ENCODE measurements at places on chromosomes 12 and 14.
A peak's percentile ranks its signal among the peaks of the same experiment; 100 is the strongest.

DNA sequence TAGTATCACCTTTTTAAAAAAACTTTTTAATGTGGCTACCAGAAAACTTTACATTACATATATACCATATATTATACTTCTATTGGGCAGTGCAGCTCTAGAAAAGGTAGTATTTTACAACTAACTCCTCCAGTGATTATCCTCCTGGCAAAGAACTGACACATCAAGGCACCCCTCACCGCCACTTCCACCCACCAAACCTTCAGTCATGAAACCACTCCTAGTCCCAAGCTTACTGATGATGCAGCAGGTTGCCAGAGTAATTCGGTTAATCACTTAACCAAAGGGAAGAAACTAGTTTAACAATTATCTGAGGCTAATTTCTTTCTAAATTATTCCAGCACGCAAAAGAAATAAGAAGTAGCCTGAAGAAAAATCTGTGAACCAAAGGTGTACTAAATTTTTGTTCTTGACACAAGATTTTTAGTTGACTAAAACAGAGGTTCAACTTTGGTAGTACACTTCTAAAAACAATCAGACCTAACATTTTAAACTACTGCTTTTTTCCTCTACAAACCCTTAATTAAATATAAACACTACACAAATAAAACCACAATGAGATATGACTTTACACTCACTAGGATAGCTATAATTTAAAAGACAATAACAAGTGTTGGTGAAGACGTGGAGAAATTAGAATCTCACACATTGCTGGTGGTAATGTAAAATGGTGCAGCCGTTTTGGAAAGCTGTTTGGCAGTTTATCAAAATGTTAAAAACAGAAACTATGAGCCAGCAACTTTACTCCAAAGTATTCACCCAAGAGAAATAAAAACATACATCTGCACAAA lies 16.7 kb downstream of the SPPL3 start:
- DNase-seq: no peak

GRCh38 chr12:47773062-47773857 lies at the start of gene SLC48A1:
Gene SLC48A1 (plus strand): TSS chr12:47773238. CDS start chr12:47773305, 67 bp downstream.
- peak; percentile 70 for DNase-seq

DNA sequence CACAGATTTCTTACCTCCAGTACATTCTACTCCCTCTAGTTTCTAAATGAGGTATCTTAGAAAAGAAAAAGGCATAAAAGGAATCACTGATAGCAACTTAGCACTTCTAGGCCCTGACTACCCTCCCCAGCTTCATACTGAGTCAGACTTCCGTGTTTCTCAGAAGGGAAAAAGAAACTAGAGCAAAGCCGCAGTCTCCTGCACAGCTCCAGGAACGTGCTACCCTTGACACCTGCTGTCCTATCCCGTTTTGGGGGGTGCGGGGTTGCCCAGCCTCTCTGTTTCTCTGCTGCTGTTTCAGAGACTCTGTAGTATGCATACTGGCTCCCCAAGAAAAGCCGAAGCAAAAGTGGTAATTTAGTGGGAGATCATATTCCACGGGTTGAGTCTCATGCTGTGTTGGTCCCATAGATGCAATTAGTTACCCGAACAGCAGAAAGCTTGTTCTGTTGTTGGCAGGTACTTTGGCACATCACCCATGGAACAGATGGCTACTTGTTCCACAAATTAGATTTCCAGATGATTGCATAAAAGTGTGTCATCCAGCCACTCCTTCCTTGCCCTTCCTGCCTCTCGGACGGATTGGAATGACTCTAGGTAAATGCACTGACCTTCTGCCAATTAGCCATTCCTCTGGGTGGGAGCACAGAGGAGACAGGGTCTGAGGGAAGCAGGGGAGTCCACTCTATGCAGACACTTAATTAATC lies 438.1 kb downstream of the FUT8 start:
- DNase-seq: peak; percentile 14

GRCh38 chr12:52280796-52281560 lies 6.5 kb downstream of the KRT86 start:
- no peak for DNase-seq

GRCh38 chr12:42356344-42356743 lies 30.4 kb downstream of the PPHLN1 start:
- no peak for DNase-seq

- no peak for DNase-seq
Observed at GRCh38 chr12:90683871-90684270, 271.1 kb downstream of the CCER1 start.

DNA sequence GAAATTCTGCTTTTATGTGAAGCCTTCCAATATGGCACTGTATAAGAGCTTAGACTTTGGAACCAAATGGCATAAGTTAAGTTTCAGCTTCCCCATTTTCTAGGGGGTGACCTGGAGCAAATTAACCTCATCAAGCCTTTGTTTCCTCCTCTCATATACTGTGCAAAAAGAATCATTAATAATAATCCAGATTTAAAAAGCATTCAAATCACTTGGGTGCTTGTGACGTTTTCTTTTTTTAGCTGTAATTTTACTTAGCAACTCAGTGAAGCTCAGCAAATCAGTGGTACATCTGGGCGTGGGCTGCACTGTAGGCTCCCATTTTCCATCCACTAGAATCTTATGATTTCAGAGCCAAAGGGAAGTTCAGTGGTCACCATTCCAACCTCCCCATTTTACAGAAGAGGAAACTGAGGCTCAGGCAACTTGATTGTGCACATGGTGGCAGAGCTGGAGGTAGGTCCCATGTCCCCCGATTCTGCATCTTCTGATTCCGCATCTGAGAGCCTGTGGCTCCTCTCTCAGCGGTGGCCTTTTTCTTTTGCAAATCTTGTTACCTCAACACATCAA lies 131.2 kb downstream of the SNAPC1 start:
- no peak for DNase-seq

- no peak for DNase-seq
Observed at GRCh38 chr12:49661191-49661590, 37.8 kb downstream of the PRPF40B start.

- no peak for DNase-seq
Observed at GRCh38 chr14:69539631-69540410, 34.9 kb downstream of the CCDC177 start.

GRCh38 chr12:124465473-124465872 lies 101.9 kb downstream of the NCOR2 start:
- DNase-seq: no peak

DNA sequence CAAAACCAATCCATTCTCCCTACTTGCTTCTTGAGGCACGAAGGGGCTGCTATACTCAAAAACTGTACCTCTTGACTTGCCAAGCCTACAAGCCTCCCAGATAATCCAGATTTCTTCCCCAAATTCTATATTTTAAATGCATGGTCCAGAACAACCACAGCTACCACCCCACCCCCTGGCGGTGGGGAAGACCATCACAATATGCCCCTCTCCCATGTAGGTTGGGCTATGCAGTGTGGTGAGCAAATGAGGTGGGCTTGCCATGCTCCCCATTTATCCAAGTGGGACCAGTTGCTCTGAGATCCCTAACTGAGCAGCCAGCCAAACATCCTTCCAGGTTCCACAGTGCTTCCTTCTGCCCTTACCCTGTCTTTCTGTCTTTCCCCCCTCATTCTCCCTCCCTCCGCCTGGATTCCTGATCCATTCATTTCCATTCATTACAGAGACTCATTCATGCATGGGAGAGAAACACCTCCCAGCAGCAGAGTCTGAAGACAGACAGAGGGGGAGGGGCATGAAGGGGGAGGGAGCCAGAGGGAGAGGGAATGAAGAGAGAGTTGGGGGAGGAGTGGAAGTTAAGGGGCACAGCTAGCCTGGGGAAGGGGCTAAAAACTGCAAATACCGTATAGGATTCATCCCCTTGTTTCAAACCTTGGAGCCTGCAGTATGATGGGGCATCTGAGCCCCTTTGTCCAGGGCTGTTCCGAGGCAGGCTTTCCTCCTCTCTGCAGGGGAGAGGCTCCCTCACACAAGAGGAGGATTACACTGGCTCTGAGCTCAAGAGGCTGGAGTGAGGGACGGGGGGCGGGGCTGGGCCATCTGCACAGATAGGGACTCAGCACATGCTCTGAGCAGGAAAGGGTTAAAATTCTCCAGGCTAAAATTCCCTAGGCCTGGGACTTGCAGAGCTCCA lies 4.4 kb downstream of the ZNF219 start:
- no peak for DNase-seq

DNA sequence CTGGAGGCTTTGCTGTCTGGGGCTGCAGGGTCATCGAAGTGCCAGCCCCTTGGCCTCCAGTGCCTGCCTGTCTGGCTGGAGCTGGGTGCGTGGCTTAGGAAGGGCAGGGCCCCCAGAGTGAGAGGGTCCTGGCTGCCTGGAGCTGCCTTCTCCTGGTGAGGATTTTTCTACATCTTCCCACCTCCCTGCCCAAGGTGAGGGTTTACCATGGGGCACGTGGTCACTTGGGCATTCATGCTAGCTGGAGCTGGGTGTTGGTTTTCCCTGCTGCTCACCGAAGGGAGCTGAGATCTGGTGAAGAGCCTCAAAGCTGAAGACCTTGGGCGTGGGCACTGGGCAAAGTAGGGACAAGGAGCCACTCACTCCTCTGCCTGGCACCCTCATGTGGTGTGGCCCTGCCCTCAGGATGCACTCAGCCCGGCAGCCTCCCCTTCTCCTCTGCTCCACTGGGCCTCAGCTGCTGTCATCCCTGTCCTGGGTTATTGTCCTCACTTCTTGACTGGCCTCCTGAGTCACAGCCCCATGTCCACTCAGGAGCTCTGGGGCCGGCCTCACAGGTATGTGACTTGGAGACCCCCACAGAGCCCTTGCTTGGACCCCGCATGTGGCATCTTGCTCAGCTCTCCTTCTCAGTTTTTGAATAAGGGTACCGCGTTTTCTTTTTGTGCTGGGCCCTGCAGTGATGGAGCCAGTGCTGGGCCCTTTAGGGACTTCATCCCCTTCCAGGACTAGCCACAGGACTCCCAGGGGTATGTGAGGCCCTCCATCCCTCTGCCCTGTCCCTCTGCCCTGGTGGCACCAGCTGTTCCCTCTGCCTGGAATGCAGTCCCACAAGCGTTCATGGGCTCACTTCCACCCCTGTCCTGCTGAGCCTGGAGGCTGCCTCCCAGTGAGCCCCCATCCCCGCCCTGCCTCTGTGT lies 1.6 kb downstream of the CEP170B start:
- DNase-seq: no peak

GRCh38 chr12:96701856-96702255 lies 205.2 kb upstream of the NEDD1 start:
- no peak for DNase-seq

DNA sequence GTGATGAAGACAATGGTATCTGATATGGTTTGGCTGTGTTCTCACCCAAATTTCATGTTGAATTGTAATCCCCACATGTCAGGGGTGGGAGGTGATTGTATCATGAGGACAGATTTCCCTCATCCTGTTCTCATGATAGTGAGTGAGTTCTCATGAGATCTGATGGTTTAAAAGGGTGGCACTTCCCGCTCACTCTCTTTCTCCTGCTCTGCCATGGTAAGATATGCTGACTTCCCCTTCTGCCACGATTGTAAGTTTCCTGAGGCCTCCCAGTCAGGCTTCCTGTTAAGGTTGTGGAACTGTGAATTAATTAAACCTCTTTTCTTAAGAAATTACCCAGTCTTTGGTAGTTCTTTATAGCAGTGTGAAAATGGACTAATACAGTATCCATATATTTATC lies 25.6 kb upstream of the PTHLH start:
- no peak for DNase-seq
